ENCODE measurements at places on chromosomes 4 and X. TPM values are rescaled to one million over a fixed set of nuclear protein-coding genes. Genes with fewer than 3 reads are reported as not detected.

The REPS2 gene
- 0.18 TPM for total RNA-seq

The SMIM31 gene
- total RNA-seq: not detected

The FGF5 gene
- 18.6 TPM for total RNA-seq

The GABRE gene
- total RNA-seq: 1.3 TPM

The FAM114A1 gene
- total RNA-seq: 507 TPM

The NWD2 gene
- total RNA-seq: not detected

The PRR32 gene
- not detected for total RNA-seq

The HMX1 gene
- total RNA-seq: not detected

The DDIT4L gene
- 3.9 TPM for total RNA-seq

The XAGE1A gene
- not detected for total RNA-seq
